Right renal pelvis (tissue), 4 donors: ENCODE measurements at places on chromosomes 4 and X.

DNA sequence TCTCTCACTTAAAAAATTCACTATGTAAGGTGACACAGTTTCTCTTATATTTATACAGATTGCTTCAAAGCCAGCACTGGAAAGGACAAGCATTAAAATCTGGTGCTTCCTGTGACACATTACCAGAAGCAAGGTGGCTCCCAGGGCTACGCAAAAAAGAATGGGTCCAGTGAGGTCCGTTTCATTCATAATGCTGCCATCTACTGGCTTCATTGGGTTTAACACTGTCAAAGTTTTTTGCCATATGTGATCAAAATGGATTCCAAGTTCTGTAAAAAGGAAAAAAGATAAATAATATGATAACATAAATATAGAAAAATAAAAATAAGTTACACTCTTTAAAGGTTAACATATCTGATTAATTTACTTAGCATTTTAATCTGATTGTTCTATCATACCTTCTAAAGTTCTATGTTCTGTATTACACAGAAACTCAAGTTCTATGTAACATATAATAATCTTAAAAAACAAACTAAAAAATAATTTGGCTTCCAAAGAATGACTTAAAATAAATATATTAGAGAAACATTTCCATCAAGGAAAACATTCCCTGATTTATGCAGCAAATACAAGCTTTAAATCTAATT lies 22.1 kb downstream of the YIPF7 start:
- peak; percentile 31 for DNase-seq

- no peak for DNase-seq
Measured at GRCh38 chrX:154734061-154734781, 16.7 kb downstream of the GAB3 start.

- no peak for DNase-seq
Measured at GRCh38 chr4:125948021-125948420, 633.3 kb downstream of the FAT4 start.

DNA sequence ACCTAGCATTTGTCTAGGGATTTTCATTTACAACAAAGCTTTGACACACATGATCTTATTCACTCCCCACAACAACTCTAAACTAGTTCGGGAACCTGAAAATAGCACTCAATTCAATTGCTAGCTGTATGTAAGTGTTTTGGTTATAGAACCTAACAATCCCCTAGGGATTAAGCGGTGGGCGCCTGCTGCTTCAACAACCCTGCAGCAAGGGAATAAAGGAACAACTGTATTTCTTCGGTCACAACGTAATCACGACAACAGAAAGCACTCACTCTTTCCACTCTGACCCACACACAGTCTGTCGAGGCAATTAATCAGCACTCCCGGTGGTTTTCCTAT lies 674 bp upstream of the DIAPH2 start:
- no peak for DNase-seq
